ENCODE measurements at places on chromosomes 2 and 18. TPM values are rescaled to one million over a fixed set of nuclear protein-coding genes. Genes with fewer than 3 reads are reported as not detected.
A peak's percentile ranks its signal among the peaks of the same experiment; 100 is the strongest.

- DNase-seq: peak; percentile 34
Measured at GRCh38 chr18:39702888-39703287, 2137.3 kb upstream of the CELF4 start.

DNA sequence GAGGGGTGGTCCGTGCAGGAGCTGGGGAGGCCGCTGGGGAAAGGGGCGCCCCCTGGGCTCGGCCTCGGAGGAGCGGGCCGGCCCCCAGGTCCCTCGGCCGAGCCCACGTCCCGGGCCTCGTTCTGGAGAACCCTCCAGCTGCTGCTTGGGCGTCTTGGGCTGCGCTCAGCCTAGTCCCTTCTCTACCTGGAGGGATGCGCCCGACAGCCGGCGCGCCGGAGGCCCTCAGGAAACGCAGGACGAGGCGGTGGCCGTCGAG lies 293 bp upstream of the D2HGDH start:
- DNase-seq: no peak

- DNase-seq: no peak
Measured at GRCh38 chr2:230931556-230932231, 6.7 kb upstream of the GPR55 start.

DNA sequence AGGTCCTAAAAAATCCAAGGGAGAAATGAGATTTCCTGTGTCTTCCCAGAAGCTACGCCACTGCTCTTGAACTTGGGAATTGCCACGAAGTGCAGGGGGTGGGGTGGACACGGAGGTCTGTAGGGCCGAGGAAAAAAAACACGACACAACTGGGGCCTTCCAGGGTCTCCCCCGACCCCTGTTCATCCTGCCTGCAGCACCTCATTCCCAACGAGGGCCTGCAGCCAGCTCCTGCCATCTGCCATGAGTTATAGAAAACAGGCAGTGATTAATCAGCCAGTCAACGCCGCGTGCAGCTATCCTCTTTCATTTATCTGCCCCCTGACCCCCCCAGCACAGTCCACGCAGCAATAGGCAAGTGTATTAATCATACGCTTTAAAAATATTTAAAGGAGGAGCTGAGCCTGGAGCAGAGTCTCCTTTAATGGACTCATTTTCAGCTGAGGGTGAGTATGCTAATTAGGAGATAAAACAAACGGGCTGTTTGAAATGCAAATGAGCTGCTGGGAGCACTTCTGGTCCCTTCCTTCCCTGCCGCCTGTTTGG lies 209.9 kb downstream of the TFCP2L1 start:
- DNase-seq: peak; percentile 89

DNA sequence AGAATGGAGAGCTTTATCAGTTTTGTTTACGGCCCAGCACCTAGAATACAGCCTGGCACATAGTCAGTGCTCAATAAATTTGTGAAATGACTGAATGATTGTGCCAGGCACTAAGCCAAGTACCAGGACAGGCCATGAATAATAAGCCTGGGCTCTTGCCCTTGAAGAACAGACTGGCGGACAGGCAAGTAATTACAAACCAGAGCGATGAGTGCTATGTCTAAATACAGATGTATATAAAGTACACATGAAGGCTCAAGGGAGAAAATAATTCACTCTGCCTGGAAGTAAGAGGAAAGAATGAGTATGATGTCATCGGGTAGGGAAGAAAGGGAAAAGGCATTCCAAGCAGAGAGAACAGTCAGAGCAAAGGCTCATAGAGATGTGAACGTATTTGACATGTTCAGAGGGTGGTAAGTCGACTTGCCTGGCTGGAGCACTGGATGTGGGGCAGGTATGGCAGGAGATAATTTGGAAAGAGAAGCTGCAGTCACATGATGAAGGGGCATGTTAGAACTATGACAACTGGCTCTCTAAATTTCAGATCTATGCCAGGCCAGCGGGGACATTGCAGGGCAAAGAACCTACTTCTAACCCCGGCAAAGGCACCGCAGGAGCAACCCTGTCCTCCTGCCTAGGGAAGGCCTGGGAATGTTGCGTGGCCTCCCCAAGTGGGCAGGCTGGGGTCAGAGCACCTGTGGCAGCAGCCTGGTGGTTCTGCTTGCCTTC lies 119.1 kb upstream of the STPG4 start:
- peak; percentile 50 for DNase-seq

DNA sequence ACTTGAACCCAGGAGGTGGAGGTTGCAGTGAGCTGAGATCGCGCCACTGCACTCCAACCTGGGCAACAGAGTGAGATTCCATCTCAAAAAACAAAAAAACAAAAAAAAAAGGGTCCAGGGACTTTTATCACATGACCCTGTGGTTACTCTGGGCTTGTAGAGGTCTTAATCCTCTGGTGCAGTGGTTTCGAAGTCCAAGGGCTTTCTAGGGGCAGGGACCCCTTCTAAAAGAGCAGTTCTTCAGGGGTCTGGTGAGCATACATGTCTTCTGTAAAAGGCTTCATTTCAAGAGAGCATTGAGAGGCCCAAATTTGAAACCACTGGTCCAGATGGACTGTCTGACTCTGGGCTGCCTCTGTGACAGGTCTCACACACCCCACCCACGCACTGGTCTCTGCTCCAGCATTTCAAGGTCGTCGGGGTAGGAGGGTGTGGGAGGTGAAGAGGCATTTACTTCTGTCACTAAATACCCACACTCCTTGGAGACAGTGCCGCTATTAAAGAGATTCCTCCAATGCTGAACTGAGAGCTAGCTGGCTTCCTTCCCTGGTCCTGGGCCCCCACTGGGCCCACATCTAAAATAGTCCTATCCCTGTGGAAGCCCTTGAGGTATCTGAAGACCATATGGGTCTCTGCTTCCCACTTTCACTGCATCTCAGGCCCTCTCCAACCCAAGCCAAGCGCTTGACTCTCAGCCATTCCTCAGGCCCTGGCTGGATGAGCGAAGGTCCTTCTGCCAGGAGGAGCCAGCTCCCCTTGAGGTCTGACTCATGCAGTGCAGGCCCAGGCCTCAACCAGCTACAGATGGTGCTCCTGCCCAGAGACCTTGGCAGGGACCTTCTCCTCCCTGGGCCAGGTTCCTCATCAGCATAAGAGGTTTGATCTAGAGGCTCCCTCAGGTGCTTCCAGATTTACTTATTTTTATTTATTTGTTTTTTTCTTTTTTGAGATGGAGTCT lies 44.8 kb downstream of the PAX8 start:
- peak; percentile 45 for DNase-seq

- DNase-seq: no peak
Measured at GRCh38 chr2:41495050-41495449, 552.8 kb upstream of the PKDCC start.

The APOB gene
- total RNA-seq: under 0.01 TPM

- DNase-seq: no peak
Measured at GRCh38 chr18:34281722-34282121, 57.0 kb upstream of the NOL4 start.

The CYP27A1 gene
- total RNA-seq: 0.13 TPM

DNA sequence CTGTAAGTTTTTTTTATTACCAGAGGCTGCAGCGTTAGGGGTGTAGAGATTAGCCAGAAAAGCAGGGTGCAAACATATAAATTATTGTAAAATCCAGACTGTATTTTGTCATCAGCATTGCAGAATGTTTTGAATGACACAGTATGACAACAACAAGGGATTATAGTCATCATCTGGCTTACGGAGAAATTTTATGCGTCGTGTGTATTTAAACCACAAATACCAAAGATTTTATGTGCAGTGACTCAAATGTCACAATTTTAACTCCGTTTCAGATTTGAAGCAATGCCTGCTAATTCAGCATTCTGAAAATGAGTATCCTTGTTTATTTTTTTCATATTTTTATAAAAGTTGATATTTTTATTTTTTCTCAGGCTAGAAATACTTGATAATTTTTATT lies 19.4 kb upstream of the TMX3 start:
- DNase-seq: no peak

GRCh38 chr2:219520079-219520478 lies 5.8 kb downstream of the ASIC4 start:
- no peak for DNase-seq

- no peak for DNase-seq
Measured at GRCh38 chr18:13219593-13220159, 1.1 kb downstream of the LDLRAD4 start.

DNA sequence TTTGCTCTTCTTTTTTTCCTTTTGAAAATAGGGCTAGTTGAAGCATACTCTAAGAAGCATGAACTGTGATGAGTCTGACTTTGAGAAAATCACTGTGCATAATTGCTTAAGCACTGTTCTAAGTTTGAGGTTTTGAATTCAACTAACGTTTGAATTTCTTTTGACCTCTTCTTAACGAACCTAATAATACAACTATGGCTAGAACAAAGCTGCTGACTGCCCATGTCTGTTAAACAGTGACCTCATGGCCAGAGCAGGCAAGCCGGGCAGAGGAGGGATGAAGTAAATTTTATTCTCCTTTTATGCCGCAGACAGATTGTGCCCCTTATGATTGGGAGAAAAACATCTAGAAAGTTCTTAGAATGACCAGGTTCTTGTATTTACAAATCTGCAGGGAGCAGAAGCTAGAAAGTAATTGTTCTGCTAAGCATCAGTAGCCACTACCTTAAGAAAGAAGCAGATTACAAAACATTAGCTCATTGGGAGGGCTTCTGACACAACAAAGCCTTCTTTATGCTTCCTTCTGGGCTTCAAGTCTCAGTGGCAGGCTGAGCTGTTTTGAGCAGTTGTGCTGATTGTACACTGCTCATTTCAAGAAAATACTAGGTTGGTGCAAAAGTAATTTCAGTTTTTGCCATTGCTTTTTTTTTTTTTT lies 97.8 kb upstream of the RASGRP3 start:
- DNase-seq: no peak

The POLR1A gene
- 9.7 TPM for total RNA-seq

- DNase-seq: peak; percentile 21
Measured at GRCh38 chr2:187442378-187442777, 5.7 kb downstream of the CALCRL start.

- no peak for DNase-seq
Measured at GRCh38 chr2:239387811-239388210, 13.0 kb downstream of the HDAC4 start.

DNA sequence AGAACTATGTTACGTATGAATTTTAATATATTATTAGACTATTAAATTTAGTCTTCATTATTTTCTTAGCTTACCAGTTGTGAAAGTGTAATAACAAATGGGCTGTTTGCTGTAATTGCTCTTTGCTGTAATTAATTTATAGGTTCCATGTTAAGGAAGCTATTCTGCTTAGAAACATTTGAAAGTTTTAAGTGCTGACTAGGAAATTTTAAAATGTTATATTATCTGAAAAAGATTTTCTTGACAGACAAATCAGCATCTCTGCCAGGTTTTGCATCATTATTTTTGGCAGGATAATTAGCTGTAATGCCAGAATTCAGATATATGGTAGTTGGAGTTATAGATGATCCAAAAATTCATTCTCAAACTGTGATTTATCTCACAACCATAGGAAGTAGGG lies 42.2 kb downstream of the OTX1 start:
- DNase-seq: no peak

The HDHD2 gene
- total RNA-seq: 18.2 TPM

DNA sequence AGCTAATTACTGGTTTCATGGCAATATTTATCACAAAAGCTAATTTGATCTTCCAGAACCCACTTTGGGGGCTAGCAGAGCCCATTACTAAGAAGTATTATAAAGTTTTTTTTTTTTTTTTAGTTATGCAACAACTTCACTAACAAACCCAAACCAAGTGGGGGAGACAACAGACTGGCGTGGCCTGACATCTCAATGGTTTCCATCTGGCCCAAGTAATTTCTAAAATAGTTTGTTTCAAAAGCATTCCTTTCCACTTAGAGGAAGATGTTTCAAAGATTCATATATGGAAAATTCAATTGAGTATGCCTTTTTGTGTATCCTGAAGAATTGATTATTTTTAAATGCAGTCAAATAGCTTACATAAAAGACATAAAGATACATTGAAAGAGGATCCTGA lies 367.1 kb downstream of the HRH4 start:
- DNase-seq: no peak

The RAB6C gene
- not detected for total RNA-seq

The DSEL gene
- 3.3 TPM for total RNA-seq

- no peak for DNase-seq
Measured at GRCh38 chr2:234773764-234774409, 177.9 kb upstream of the SH3BP4 start.

DNA sequence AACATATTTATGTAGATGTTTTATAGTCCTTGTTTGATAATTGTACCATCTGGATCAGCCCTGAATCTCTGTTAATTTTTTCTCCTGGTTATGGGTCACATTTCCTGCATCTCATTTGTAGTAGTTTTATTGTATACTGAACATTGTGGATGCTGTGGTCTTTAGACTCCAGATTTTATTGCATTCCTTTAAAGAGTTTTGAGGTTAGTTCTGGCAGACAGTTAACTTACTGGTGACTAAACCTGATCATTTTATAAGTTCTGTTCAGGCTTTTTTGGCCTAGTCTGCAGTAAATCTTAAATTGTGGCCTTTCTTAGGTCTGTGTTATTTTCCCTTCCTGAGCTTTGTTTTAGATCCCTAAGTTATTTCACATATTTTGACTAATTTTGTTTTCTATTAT lies 84.3 kb downstream of the FANCL start:
- no peak for DNase-seq

GRCh38 chr2:144553379-144553778 lies 33.5 kb upstream of the ZEB2 start:
- peak; percentile 97 for DNase-seq

- no peak for DNase-seq
Measured at GRCh38 chr2:172108587-172108930, 5.9 kb upstream of the DLX2 start.

DNA sequence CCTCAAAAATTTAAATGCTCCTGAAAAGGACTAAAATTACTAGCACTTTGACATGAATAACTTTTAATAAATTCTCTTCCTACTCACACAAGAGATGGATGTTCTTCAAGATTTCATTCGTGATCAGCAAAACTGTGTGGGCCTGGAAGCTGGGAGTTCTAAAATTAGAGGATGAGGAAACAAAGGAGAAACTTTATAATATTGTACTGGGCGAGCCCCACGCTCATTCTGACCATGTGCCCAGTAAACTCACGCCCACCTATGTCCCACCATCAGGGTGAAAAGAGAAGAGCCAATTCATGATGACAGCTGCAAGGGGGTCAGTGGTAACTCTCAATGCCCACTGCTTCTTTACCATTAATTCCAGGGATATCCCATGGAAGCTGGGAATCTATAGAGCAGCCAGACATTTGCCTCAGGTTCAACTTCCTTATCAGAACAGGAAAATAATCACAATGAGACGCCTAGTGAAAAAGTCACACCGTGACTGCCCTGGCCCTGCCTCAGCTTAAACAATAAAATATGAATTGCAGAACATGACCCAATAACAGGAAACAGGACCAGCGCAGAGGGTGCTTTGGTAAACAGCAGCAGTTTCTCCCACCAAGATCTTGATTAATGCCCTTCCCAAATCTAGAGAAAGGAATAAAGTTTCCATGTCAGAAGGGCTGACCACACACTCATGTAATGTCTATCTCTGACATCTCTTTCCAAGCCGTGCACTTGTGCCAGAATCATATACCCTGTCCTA lies 438.6 kb downstream of the TXNL1 start:
- no peak for DNase-seq

- DNase-seq: no peak
Measured at GRCh38 chr18:56541793-56542192, 96.6 kb downstream of the TXNL1 start.

The NCKAP5 gene
- 0.26 TPM for total RNA-seq

Measured in bronchial epithelial cell (primary cell).